ELF-1 (cell line): ENCODE measurements at places on chromosomes 7 and 10.

GRCh38 chr10:60032723-60033122 is 126.4 kb upstream of the CCDC6 start:
- no peak for DNase-seq

- DNase-seq, result no peak
Measured at GRCh38 chr10:22341190-22341925, 3.9 kb upstream of the SPAG6 start.

- DNase-seq, result no peak
Measured at GRCh38 chr10:94205396-94205831, 157.3 kb downstream of the NOC3L start.

DNA sequence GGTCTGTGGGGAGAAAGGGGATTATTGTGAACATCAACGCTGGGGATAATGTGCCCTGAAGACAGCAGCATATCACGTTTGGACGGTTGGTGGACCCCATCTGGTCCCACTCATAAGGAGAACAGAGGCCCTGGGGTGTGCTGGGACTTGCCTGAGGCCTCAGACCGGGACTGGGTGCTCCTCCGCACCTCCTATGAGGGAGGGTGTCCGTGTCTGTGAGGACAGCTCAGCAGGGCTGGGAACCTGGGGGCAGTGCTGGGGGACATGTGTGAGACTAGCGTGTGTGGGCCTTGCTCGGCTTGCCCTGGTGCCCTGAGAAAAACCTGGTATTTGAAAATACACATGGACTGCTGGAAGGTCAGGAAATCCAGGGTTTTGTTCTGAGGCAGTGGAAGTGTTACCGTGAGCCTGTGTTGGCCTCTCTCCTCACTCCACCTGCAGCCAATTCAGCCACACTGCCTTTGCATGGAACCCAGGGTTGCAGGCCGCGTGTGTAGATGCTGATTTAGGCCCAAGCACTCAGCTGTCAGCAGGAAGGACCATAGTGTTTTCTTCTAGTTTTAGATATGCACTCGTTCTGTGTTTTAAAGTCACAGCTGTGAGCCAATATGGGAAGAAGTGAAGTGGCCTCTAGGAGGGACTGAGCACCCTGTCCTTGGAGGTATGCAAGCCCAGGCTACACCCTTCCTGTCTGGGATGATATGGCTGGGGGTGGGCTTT is 13.4 kb upstream of the SH2D4B start:
- no peak for DNase-seq

GRCh38 chr10:23978317-23978716 is 230.6 kb upstream of the KIAA1217 start:
- no peak for DNase-seq
